ENCODE measurements at places on chromosomes 1 and 21. TPM values are rescaled to one million over a fixed set of nuclear protein-coding genes. Genes with fewer than 3 reads are reported as not detected.

- DNase-seq, result no peak
- no peaks in the 10 kb centered on the region for H3K4me1 ChIP-seq
- no peaks in the 10 kb centered on the region for H3K36me3 ChIP-seq
- no peaks in the 10 kb centered on the region for H3K27me3 ChIP-seq
Measured at GRCh38 chr1:172466795-172467407, 23.0 kb upstream of the PIGC start.

DNA sequence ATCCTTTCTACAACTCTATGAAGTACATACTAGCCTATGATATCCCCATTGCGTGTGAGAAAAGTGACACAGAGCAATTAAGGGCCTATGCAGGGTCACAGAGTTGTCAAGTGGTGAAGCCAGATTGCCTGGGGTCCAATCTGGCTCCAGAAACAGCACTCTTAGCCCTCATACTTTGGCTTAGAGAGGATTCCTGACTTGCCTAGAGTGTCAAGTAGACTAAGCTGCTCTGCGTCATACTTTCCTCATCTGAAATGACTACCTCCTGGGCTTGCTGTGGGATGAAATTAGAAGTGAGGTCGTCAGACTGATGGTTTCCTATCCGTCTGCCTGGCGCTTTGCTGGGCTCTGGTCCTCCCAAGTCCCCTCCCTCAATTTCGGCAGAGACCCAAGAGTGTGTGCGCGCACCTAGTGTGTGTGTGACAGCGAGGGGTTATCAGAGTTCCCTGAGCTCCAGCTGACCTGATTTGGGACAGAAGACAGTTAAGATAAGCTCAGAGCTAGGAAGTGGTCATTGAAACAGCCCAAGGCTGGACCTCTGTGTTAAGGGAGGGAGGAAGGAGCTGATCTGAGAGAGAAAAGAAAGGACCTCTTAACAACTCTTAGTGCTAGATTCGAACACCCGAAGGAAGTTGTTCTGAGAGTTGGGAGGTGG, 5.4 kb upstream of the NUAK2 start:
- H3K4me3 ChIP-seq, result no peak overlapping the region
- DNase-seq, result no peak
- H3K27me3 ChIP-seq, result peaks cover 3% of the 10 kb centered on the region
- no peak overlapping the region for H3K27ac ChIP-seq

The AK5 gene
- total RNA-seq, result 1.7 TPM

DNA sequence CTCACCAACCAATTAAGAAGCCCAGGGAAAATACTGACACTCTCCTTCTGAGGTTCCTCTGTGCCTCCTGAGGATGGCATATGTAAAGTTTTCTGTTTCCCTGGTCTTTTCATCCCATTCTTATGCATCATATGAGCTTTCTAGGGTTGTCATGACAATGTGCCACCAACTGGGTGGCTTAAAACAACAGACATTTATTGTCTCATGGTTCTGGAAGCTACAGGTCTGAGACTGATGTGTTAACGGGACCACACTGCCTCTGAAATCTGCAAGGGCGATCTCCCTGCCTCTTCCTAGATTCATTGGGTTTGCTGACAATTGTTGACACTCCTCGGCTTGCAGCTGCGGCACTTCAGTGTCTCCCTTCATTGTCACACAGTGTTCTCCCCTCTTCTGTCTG, 308.4 kb downstream of the RGS7 start:
- no peak overlapping the region for H3K4me3 ChIP-seq
- no peaks in the 10 kb centered on the region for H3K36me3 ChIP-seq
- DNase-seq, result no peak
- H3K27me3 ChIP-seq, result no peaks in the 10 kb centered on the region
- H3K27ac ChIP-seq, result no peak overlapping the region

DNA sequence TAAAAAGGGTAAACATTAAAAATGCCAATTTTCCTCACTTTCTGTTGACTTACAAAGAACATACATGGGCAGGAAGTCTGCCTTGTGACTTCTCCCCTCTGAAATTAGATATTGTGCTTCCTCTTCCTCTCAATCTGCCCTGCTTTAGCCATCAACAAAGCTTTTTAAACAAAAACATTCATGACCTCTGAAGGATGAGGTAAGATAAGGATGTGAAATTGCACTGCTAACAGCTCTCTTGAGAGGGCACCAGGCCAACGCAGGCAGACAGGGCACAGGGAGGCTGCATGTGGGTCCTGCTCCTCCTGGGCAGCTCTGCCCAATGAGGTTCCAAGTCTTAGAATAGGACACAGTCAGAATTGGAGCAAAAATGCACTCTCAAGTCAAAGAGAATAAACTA, 62.1 kb downstream of the DEGS1 start:
- no peaks in the 10 kb centered on the region for H3K36me3 ChIP-seq
- peaks cover 8% of the 10 kb centered on the region for H3K4me1 ChIP-seq
- H3K27me3 ChIP-seq, result no peaks in the 10 kb centered on the region
- DNase-seq, result peak; percentile 92
- peak overlapping the region; percentile 81 for H3K27ac ChIP-seq

- no peak overlapping the region for H3K4me3 ChIP-seq
- no peak overlapping the region for H3K27ac ChIP-seq
- no peak for DNase-seq
Measured at GRCh38 chr1:58591806-58592205, 14.8 kb upstream of the TACSTD2 start.

DNA sequence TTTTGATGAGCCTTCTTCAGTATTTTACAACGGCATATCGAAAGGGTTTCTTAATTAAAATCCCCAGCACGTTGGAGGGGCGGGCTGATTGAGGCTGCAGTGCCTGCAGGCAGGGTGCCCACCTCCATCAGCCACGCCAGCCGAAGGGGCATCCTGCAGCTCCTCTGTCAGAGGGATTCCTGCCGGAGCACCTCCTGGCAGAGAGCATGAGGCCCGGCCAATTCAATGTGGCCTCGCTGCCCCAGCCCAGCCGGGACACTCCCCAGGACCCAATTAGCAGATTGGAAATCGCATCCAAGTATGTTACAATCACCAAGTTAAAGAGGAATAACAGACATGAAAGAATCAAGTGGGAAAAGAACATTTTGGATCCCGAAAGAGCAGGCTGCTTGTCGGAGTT, 216.6 kb downstream of the ST6GALNAC3 start:
- peaks cover 9% of the 10 kb centered on the region for H3K4me1 ChIP-seq
- no peak overlapping the region for H3K27ac ChIP-seq
- no peaks in the 10 kb centered on the region for H3K27me3 ChIP-seq

The SYT14 gene
- not detected for total RNA-seq

DNA sequence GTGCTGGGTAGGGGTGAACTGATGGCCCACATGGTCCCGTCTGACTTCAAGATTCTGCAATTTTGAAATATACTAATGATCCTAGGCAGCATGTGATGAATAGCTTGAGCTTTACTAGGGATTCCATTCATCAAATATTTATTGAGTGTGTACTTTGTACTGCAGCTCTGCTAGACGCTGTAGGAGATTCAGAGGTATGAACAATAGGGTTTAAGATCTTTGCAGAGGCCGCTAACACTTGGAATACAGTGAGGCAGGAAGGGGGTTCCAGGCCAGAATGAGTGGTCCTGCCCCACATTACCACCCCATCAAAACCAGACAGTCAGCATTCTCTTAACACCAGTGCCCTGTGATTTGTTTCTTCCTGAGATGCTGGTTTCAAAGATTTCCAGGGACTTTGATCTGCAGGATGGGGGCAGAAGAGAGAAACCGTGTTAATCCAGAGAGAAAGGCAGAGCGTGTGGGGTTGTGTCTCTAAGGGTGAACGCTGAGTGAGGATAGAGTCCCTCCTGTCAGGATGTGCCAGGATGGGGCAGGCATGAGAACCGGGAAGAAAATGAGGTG, 19.9 kb downstream of the IER5 start:
- no peak for DNase-seq
- H3K27ac ChIP-seq, result no peak overlapping the region
- no peaks in the 10 kb centered on the region for H3K36me3 ChIP-seq

DNA sequence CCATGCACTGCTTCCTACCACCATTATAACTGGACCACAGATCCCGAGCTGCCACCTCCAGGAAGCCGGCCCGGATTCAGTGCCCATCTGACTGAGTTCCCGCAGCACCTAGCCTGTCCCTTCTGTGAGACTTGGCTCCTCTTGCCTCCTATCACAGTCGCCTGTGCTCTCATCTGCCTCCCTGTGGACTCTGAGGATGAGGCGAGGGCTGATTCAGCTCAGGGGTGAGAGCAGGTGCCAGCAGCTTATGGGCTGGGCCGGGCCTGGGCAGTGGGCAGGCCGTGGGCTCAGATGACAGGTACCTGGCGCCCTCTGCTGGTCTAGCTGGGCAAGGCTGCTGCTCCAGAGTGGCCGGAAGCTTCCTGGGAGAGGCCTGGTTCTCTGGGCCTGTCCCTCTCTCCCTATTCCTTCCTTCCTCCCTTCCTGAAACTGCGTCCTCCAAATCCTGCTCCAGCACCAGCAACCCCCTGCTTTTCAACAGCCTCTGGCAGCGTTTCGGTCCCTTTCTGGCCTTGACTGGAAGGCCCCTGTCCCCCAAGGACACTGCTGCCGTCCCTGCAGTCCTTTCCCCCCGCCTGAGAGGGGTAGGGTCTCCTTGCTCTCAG, 17.3 kb upstream of the PCSK9 start:
- H3K4me3 ChIP-seq, result no peak overlapping the region
- no peaks in the 10 kb centered on the region for H3K36me3 ChIP-seq
- H3K4me1 ChIP-seq, result peaks cover 11% of the 10 kb centered on the region
- no peak overlapping the region for H3K27ac ChIP-seq
- no peaks in the 10 kb centered on the region for H3K27me3 ChIP-seq

- H3K36me3 ChIP-seq, result no peaks in the 10 kb centered on the region
- no peak overlapping the region for H3K4me3 ChIP-seq
- peaks cover 1% of the 10 kb centered on the region for H3K4me1 ChIP-seq
- H3K27me3 ChIP-seq, result no peaks in the 10 kb centered on the region
- peak; percentile 41 for DNase-seq
- H3K27ac ChIP-seq, result no peak overlapping the region
Measured at GRCh38 chr1:24759492-24759891, 14.2 kb downstream of the CLIC4 start.

- H3K27ac ChIP-seq, result no peak overlapping the region
- no peaks in the 10 kb centered on the region for H3K36me3 ChIP-seq
- H3K4me1 ChIP-seq, result peaks cover 30% of the 10 kb centered on the region
- DNase-seq, result no peak
Measured at GRCh38 chr1:221839782-221840395, 98.0 kb upstream of the DUSP10 start.

The HSD3B2 gene
- not detected for total RNA-seq

The OR10J1 gene
- not detected for total RNA-seq

- H3K4me1 ChIP-seq, result peaks cover 40% of the 10 kb centered on the region
- H3K36me3 ChIP-seq, result no peaks in the 10 kb centered on the region
- DNase-seq, result peak; percentile 83
- H3K4me3 ChIP-seq, result no peak overlapping the region
- peaks cover 12% of the 10 kb centered on the region for H3K27me3 ChIP-seq
Measured at GRCh38 chr1:218351391-218352074, 6.4 kb downstream of the TGFB2 start.

DNA sequence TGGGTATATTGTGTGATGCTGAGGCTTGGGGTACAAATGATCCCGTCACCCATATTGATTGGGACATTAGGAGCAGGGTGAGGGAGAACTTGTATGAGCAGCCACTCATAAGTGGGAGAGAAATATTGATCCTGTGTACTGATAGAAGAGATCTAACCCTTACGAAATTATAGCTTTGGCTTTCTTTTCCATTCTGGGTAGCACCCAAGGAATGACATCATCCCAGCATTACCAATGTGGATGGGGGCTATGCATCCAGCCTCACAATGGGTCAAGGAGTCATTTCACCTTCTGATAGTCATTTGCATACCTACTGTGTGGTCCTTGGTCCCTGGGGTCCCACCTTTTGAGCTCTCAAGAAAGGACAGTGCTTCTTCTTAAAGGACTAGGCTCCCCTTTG, 1.9 kb upstream of the NAV1 start:
- H3K27ac ChIP-seq, result peak overlapping the region; percentile 80
- DNase-seq, result no peak
- peaks cover 51% of the 10 kb centered on the region for H3K4me1 ChIP-seq
- H3K27me3 ChIP-seq, result peaks cover 22% of the 10 kb centered on the region
- H3K4me3 ChIP-seq, result no peak overlapping the region

- no peak for DNase-seq
- no peak overlapping the region for H3K4me3 ChIP-seq
- H3K27ac ChIP-seq, result no peak overlapping the region
- no peaks in the 10 kb centered on the region for H3K27me3 ChIP-seq
Measured at GRCh38 chr1:54972436-54972835, 8.0 kb upstream of the TMEM61 start.

The SMPDL3B gene
- total RNA-seq, result 2.5 TPM

GRCh38 chr1:174883409-174883808, 116.3 kb upstream of the CACYBP start:
- peaks cover 18% of the 10 kb centered on the region for H3K36me3 ChIP-seq
- DNase-seq, result no peak
- H3K4me1 ChIP-seq, result no peaks in the 10 kb centered on the region
- H3K27ac ChIP-seq, result no peak overlapping the region

- no peaks in the 10 kb centered on the region for H3K36me3 ChIP-seq
- peak overlapping the region; percentile 48 for H3K27ac ChIP-seq
- H3K4me3 ChIP-seq, result peak overlapping the region; percentile 54
- peak; percentile 80 for DNase-seq
- H3K4me1 ChIP-seq, result peaks cover 6% of the 10 kb centered on the region
Measured at GRCh38 chr1:226223786-226224244, 351 bp downstream of the MIXL1 start.

The FABP3 gene
- 19.4 TPM for total RNA-seq

GRCh38 chr1:231177226-231177625, 15.4 kb downstream of the TRIM67 start:
- peaks cover 6% of the 10 kb centered on the region for H3K27me3 ChIP-seq

The CHIT1 gene
- total RNA-seq, result 5.6 TPM

The C1QC gene
- total RNA-seq, result 1,196 TPM

DNA sequence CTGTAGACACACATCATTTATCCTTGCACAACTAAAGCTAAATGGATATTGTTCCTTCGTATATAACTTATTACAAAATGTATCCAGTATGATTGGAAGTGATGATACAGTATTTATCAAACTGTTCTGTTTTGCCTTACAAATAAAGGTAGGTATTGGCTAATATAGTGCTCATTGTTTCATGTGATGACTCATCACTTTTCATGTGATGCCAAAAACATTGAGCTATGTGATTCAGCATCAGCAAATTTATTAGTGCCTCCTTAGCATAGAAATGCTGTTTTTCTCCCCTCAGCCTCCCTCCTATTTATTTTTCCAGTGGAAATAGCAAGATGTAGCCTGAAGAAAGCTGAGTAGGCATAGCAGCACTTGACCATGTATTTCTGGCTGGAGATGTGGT, 228.6 kb upstream of the LYPLAL1 start:
- no peak overlapping the region for H3K27ac ChIP-seq
- no peaks in the 10 kb centered on the region for H3K4me1 ChIP-seq
- DNase-seq, result no peak
- no peaks in the 10 kb centered on the region for H3K36me3 ChIP-seq

The MRAP gene
- total RNA-seq, result not detected

Data from spleen (tissue), 13 donors.